ENCODE measurements at places on chromosomes 16 and 17.

GRCh38 chr17:76543826-76544545 lies 4.1 kb downstream of the PRCD start:
- peak; percentile 51 for DNase-seq

- peak; percentile 69 for DNase-seq
Measured at GRCh38 chr17:41773731-41774193, 12.7 kb downstream of the JUP start.

DNA sequence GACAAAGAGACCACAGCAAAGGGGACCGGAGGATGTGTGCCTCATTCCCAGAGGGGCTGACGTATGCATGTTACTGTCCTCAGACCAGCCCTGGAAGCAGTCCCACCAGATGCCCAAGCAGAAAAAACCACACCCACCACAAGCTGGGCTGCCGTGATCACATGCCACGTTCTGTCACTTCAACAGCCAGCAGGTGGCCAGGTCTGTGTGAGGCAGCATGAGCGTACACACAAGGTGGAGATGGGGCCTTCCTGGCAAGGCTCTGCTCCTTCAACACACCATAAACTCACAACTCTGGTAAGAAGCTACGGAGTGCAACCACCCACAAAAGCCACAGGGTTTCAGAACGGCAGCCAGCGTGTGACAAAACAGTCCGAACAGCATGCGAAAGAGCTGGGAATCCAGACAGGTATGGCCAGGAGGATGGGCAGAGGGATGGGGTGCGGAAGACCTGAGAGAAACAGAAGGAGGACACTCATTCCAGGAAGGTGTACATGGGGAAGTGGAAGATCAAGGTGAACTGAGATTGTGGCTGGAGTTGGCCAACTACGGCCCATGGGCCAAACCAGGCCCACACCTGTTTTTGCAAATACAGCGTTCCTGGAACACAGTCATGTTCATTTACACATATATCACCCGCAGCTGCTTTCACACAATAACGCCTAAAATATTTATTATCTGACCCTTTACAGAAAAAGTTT lies 27.9 kb downstream of the MBTPS1 start:
- no peak for DNase-seq

GRCh38 chr17:39547713-39548478 lies 59.8 kb downstream of the NEUROD2 start:
- peak; percentile 40 for DNase-seq

GRCh38 chr16:55526441-55526840 lies 17.6 kb downstream of the LPCAT2 start:
- no peak for DNase-seq

GRCh38 chr17:70702683-70703255 lies 533.4 kb downstream of the KCNJ2 start:
- DNase-seq: no peak

GRCh38 chr17:57507828-57508227 lies 237.3 kb downstream of the CCDC182 start:
- no peak for DNase-seq

DNA sequence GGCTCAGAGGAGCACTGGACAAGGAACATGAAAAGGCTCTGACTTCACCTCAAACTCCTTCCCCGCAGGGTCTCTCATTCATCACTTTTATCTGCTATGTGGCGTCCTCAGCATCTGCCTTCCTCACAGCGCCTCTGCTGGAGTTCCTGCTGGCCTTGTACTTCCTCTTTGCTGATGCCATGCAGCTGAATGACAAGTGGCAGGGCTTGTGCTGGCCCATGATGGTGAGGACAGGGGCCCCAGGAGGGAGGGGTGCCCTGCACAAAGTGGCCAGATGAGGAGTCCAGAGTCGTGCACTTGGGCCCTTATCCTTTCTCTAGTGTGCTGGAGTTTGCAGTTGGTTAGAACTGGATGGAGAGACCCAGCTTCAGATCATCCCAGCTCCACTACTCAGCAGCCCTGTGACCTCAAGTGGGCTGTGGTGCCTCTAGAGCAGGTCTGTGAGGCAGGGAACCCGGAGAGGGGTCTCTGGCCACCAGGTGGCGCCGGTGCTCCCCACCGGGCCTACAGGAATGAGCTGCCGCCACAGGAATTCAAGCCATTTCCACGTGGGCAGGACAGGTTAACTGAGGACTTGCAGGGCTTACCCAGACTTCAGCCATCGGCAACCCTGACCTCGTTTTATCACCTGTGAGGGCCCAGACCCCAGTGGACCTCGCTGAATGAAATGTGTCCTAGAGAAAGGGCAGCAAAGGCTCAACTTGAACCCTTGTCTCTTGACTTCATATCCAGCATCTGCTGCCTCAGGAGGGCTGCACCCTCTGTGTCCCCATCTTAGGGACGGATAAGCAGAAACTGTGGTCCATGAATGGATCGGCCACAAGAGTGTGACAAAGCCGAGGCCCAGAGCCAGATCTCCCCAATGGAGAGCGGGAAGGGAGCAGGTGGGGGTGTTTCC lies 4.0 kb downstream of the CMTM3 start:
- DNase-seq: peak; percentile 88

DNA sequence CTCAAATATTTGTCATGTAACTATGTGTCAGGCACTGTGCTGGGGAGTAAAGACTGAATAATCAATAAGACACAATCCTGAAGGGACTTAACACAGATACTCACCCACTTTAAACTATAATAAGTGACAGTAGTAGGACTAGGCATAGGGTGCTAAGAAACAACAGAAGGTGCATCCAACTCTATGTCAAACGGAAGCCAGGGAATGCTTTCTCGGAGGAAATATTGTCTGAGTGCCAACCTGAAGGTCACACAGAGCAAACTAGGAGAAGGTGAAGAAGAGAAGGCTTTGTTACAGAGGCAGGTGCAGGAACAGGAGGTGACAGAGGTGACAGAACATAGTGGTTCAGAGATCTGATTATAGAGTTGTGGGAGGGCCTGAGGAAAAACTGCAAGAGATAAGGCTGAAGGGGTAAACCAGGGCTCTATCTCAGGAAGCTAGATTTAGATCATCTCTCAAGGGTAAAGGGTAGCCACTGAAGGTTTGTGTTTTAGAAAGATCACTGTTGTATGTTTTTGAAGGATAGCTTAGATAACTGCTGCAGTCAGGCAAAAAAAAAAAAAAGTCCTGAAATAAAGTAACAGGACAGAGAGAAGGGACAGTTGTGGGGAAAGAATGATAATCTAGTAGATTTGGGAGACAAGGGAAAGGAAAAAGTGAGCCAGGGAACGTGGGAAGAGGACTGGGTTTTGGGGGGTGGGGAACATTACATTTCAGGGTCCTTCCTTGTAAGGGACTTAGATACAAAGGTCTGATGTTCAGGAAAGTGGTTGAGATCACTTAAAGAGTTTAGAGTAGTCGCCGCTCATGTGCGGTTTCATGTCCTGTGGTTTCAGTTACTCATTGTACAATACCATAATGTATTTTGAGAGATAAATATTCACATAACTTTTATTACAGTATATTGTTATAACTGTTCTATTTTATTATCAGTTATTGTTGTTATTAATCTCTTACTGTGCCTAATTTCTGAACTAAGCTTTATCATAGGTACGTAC lies 85.6 kb upstream of the NETO2 start:
- DNase-seq: no peak

DNA sequence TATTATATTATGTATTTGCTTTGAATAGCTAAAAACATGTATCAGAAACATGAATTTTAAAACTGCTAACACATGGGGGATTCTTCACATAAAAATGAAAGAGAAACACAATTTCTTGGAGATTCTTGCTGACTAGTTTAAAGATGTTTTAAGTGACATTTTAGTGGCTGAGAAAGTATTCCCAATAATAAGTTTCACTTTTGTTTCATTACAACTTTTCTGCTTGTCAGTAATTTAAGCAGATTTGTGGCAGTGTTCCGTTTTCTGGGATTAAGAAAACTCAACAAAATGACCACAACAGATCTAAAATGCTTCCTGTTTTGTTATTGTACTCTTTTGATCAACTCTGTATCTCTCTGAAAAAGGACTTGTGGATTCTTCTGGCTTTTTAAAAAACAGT lies 75.9 kb downstream of the NLK start:
- peak; percentile 46 for DNase-seq

DNA sequence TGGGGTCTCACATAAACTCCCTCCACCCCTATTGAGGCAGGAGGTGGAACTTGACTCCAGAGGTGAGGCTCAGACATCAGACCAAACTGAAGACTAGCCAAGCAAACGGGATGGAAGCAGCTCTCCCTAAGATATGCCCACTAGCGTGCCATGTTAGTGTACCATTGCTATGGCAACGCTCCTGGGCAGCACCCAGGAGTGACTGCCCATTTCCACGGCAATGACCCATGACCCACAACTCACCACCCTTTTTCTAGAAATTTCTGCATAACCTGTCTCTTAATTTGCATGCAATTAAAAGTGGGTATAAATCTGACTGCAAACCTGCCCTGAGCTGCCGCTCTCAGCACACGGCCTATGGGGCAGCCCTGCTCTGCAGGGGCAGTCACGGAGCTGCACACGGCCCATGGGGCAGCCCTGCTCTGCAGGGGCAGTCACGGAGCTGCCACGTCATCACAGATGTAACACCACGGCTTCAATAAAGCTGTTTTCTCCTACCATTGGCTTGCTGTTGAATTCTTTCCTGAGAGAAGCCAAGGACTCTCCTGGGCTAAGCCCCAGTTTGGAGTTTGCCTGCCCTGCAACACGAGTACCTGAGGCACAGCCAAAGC lies 164.3 kb downstream of the RBFOX3 start:
- DNase-seq: no peak

- DNase-seq: no peak
Measured at GRCh38 chr17:50505591-50506130, 2.6 kb upstream of the MYCBPAP start.

GRCh38 chr16:87474017-87474416 lies 18.8 kb downstream of the ZCCHC14 start:
- DNase-seq: no peak

GRCh38 chr16:27781195-27781524 lies 231.2 kb downstream of the KATNIP start:
- DNase-seq: peak; percentile 30

DNA sequence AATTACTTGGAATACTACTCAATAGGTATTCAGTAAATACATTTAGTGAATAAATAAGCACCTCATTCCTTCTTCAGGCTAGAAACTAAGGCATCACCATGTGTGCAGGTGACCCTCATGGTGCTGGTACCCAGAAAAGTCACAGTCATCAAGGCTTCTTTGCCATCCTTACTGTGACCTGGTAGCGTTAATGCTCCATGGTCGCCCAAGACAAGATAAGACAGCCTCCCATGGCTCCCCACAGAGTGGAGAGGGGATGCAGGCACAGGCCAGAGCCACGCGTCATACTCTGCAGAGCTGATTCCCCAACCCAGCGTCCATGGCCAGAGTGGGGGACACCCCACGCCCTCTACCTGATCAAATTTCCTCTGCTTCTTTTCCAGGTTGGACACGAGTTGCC lies 73.8 kb downstream of the NDE1 start:
- no peak for DNase-seq

- no peak for DNase-seq
Measured at GRCh38 chr16:15961571-15962090, 12.2 kb downstream of the ABCC1 start.

DNA sequence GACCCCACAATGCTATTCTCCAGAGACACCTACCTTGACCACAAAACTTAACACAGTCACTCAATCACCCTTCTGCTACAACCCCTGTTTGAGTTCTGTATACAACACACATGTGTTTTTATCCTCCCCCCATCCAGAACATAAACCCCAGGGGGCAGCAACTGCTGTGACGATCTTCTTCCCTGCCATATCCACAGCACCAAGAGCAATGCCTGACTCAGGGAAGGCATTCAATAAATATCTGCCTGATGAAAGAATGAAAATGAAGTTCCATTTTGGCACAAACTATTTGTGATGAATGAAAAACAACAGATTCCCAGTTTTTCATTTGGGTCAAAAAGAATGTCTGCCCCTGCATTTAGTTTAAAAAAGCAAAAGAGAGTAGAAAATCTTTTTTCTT lies 27.0 kb downstream of the ASIC2 start:
- DNase-seq: peak; percentile 7

- DNase-seq: no peak
Measured at GRCh38 chr17:34110315-34110714, 144.8 kb upstream of the CCL2 start.

GRCh38 chr16:69836257-69836656 lies 74.1 kb downstream of the WWP2 start:
- no peak for DNase-seq

DNA sequence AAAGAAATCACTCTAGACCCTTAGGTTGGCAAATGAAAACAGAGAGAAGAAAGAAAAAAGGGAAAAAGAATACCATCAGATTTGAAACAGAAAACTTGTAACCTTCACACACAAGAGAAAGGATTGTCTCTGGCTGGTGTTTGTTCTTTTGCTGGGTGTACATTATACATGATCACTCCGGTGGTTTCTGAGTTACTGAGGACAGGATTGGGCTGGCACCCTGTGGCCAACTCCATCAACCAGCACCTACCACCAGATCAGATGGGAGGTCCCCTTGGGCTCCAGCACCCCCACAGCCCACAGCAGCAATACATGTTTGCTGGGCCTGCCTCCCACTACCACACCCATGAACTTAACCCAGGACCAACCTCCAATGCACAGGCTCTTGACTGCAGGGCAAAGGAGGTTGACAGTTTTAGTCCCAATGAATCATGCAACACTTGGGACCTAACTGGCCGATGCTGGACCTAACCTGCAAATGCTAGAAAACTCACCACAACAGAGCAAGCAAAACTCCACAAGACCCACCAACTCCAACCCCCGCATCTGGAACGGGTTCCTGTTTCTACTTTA lies 308.3 kb downstream of the SOX9 start:
- no peak for DNase-seq

GRCh38 chr16:10971560-10971961 lies 27.2 kb downstream of the CLEC16A start:
- peak; percentile 94 for DNase-seq

GRCh38 chr16:19737306-19738038 lies 19.4 kb downstream of the IQCK start:
- no peak for DNase-seq

DNA sequence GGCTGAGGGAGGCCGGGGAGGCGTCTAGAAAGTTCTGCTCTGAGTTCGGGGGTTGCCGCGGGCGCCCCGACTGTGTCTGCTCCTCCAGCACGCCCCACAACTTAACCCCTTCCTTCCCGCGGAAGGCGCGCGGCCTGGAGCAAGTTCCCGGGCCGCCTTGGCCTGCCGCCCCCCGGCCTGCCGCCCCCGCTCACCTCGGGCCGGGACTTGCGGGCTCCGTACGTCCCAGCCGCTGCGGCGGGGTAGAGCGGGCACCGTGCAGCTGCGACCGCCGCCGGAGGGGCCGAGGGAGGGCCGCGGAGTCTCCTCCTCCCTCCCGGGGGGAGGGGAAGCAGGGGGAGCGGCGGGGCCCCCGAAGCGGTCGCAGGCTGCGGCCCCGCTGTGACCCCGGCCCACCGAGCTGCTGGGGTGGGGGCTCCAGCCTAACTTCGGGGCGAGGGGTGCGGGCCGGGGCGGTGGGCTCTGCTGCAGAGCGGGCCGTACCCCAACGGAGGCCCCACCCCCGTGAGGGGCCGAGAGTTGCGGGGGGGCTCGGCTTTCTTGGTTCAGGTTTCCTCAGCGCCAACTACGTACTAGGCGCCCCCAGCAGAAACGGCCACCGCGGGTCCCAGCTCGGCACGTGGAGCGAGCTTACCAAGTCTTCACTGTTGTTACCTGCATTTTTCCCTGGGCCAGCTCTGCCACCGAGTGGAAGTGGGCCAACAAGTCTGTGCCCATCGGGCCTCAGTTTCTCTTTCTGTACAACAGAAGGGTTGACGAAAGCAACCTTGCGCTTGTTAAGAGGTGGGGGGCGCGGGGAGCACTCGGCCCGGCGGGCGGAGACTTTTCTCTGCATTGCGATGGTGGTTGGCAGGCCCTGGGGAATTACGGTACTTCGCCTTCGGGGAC lies at the start of gene CCDC102A:
TSS of gene CCDC102A (minus strand) at position 266 of the 888 bp plus-strand sequence. CDS start 7,394 bp downstream, outside the sequence.
- peak; percentile 17 for DNase-seq

- DNase-seq: no peak
Measured at GRCh38 chr16:13733561-13733960, 186.4 kb upstream of the ERCC4 start.

- DNase-seq: no peak
Measured at GRCh38 chr17:42647778-42648177, 11.3 kb upstream of the TUBG2 start.

All from fibroblast of villous mesenchyme (primary cell).